Stimulated activated CD4-positive, alpha-beta T cell treated with anti-CD3 and anti-CD28 coated beads, Interleukin-1b, Interleukin-23, amount 100 ng/mL, for 1 hour (primary cell): ENCODE measurements at places on chromosomes 7 and 10.

GRCh38 chr7:129037585-129037984 lies 17.3 kb downstream of the TNPO3 start:
- DNase-seq, result no peak

DNA sequence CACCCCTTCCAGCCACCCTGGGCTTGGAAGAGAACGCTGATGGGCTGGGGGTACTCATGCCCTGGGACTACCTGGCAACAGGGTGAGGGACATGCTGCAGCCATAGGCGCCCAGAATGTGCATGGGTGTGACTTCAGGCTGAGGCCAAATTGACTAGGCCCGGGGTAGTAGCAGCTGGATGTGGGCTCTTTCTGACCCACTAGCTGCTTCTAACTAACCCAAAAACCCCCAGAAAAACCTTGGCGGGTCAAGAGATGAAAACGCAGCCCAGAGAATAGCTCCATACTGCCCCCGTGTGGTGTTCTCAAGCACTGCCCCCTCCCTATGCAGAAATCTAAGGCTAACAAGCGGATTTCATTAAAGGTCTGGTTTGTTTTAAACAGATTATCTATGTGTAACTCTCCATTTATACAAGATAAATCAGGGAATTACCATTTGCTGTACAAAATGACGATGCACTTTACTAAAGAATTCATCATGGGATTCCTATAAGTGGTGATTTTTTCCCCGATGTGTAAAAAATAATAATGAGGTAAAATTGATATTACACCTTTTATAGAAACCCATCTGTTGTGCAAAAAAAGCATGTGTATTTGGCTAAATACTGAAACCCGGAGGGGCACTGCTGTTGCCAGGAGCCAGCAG lies 4.2 kb downstream of the SMARCD3 start:
- no peak for DNase-seq

- DNase-seq, result no peak
These were observed 66.1 kb downstream of the MBL2 start for GRCh38 chr10:52706332-52707070.

- no peak for DNase-seq
These were observed 97.0 kb upstream of the PALS2 start for GRCh38 chr7:24476227-24476626.

DNA sequence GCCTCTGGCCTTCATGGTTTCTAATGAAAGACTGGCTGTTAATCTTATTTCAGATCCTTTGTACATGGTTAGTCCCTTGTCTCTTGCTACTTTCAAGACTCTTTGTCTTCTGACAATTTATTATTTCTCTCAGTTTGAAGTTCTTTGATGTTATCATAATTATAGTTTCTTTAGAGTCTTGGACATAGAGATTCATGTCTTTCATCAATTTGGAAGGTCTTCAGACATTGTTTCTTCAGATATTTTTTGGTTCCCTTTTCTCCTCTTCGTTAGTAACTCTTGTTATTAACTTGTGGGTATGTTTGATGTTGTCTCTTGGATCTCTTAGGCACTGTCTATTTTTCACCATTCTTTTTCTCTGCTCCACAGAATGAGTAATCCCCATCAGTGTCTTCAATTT lies 8.7 kb downstream of the ZNF37A start:
- no peak for DNase-seq

- no peak for DNase-seq
These were observed 61.7 kb upstream of the ELN start for GRCh38 chr7:73966062-73966940.

DNA sequence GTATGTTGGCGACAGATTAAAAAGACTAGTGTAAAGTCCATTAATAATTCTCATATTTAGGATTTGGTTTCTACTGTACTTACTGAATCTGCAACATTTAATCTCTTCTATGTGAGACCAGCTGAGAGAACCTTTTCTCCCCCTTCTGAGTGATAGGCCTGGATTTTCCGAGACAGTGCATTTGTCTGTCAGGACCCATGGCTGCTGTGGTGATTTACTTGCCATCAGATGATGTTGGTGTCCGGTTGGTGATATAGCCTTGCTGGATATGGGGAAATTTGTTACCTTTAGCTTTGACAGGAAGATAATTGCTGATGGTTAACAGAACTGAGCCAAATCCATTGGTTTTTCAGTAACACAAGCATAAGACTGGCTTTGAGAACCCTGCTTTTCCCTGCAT lies 517.2 kb downstream of the LRMDA start:
- DNase-seq, result no peak

- DNase-seq, result no peak
These were observed 54.6 kb downstream of the LHPP start for GRCh38 chr10:124516181-124516580.

DNA sequence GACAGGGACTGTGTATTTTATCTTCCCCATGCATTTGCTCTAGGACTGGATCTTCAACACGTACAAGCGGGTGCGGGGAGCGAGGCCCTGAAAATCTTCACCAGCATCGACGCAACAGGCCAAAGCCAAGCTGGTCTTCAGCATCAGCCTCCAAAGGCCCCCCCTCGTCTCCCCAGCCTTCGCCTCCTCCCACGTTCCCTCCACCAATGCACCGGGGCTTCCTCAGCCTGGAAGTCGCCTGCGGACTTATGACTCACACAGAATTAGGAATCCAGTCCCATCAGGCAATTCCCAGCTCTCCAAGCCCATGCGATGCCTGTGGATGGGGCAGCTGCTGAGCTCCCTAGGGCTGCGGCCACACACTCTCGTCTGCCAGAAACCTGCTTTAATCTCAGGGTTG lies 36.3 kb upstream of the RNF32 start:
- no peak for DNase-seq

GRCh38 chr10:58262766-58263165 lies 4.9 kb downstream of the IPMK start:
- no peak for DNase-seq

DNA sequence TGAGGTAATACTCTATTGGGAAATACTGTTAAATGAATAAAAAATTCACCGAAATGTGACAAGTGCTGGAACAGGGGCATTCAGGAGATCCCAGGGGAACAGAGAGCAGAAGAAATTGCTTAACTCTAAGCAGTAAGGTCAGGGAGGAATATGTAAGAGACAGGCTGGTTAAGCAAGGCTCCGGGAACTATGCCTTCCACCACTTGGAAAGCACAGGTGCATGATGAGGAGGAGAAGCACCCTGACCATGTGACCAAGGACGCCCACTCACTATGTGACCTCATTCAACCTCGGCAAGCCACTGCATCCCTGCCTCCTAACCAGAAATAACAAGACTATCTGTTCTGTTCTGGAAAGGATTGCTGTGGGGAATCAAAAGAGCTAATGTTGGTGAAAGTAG lies 218.4 kb downstream of the ELMO1 start:
- no peak for DNase-seq

DNA sequence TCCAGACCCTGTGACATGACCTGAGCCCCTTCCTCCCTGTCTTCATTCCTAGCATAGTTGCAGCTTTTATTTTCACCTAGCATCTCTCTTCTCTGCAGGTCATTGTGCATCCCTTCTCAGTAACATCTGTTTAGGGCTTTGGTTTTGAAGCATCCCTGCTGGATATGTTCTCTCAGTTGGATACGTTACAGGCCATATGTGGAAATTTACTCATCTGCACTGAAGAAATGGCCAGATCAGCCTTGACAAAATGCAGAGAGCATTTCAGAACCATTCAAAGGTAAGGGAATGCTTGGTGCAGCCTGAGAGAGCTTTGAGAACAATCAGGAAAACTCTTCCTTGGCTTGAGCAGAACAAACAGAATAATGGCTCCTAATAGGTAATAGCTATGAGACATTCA lies 647.0 kb downstream of the KCNMA1 start:
- no peak for DNase-seq

- no peak for DNase-seq
These were observed 11.0 kb downstream of the MPP7 start for GRCh38 chr10:28291881-28292297.

- DNase-seq, result no peak
These were observed 131.9 kb downstream of the CALCR start for GRCh38 chr7:93442478-93443224.

- DNase-seq, result no peak
These were observed 179.5 kb downstream of the CREB5 start for GRCh38 chr7:28591725-28592349.

DNA sequence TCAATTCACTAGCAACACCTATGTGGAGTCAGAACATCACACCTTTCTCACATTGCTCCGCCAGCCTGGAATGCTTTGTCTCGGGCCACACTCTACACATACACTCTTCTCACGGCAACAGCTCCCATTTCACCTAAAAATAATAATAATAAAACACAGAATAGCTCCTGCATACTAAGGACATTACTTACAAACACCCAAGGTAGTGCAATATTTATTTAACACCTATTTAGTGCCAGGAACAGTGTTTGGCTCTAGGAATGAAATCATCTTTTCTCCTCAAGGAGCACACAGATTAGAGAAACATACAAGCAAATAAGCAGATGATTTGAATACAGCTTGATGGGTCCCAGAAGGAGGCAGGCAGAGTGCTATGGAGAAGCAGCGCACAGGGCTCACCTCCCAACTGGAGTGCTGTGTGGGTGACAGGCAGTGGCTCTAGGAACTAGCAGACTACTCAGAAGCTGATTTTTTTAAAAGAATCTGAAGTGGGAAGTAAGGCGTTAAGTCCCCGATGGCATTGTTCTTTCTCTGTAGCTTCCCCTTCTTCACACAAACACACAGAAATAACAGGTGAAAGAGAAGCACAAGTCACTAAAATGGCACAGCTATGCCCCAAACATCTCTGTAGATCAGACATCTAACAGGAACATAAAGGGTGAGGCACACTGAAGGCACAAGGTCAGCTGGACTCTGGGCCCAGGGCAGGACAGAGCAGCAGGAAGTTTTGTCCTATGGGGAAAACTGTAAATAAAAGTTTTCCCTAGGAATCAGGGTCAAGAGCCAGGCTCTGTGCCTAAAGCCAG lies 16.7 kb downstream of the USP6NL start:
- no peak for DNase-seq

DNA sequence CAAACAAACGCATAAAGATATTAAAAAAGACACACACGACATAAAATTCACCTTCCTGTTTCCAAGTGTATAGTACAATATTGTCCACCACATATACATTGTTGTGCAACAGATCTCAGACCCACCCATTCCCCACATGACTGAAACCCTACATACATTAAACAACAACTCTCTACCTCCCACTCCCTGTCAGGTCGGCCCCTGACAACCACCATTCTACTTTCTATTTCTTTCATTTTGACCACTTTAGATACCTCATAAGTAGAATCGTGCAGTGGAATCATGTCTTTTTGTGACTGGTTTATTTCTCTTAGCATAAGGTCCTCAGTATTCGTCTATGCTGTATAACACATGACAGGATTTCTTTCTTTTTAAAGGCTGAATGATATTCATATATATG lies 320.5 kb downstream of the BBS9 start:
- no peak for DNase-seq

DNA sequence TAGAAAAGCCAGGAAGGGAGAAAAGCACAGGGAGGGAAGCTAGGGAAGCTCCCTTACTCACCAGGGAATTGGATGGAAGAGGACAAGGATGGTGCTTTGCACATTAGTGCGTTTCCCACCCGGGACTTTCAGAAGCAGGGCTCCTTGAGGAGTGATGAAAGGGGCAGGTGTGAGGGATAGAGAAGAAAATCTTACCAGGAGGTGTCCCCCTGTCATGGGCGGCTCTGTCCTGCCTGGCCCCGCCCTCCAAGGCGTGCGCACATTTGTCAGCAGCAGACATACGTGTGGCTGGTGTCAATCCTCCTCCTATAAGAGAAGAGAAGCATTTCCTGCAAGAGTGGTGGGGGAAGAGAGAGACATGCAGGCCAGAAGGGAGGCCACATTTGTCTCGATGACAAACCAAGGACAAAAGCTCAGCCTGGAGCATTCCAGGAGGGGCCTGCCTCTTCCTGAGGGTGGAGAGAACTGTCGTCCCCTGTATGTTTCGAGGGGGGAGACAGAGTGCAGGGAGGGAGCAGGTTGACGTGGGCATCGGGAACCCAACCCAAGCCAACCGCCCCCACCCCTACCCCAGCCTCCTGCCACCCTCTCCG lies 47.4 kb upstream of the COMTD1 start:
- no peak for DNase-seq

DNA sequence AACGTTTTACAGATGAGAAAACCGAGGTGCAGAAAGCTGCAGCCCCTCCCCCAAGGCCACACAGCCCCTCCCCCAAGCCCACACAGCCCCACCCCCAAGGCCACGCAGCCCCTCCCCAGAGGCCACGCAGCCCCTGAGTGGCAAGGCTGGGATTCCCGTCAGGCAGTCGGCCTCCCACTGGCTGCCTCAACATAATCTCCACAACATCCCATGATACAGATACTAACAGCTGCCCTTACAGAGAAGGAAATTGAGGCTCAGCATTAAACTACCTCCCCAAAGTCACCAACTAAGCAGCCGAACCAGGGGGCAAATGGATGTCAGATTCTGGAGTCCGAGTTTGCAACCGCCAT lies 15.9 kb downstream of the SH3PXD2A start:
- DNase-seq, result no peak

DNA sequence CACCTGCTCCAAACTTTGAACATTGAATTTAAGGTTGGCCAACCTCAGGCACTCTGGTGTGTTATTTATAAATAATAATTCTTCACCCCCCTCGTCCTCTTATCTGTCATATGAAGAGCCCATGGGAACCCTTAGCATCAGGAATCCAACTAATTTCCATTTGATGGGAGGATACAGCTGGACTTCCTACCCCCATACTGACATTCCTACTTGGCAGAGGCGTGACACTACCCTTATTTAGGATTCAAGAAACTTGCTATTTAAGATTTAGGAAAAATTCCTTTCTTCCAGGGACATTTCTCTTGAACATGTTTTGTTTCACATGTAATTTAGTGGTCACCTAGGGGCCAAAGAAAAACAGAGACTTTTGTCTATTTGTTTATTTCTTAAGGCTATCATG lies 171.9 kb upstream of the NRP1 start:
- DNase-seq, result no peak

- no peak for DNase-seq
These were observed 49.5 kb upstream of the TMEM140 start for GRCh38 chr7:135098391-135098790.

DNA sequence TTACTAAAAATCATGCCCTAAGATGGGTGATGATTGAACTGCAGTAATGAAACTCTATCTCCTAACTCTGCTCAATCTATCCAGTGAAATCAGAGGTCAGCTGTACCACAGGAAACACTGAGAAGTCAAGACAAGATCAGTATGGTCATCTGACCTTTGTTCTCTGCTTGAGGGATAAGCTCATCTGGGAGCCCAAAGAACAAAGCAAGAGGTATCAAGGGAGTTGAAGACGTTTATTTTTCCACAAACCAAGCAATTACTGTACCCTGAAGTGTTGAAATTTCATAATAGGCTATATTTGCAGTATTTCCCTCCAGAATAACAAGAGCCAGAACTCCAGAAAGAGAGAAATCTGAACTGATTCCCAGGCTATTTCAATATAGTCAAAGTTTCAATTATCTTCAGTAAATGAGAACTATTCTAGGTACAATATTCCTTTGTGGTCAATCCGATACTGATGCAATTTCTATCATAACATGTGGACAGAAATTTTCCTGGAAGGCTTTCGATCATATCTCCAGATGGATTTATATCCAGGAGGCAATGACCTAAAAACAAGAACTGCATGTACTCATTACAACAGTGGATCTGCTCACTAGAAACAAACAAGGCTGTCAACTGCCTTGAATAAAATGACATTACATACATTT lies 345.3 kb downstream of the TNS3 start:
- no peak for DNase-seq
